GM12892 (cell line): ENCODE measurements at places on chromosomes 4 and X.

- no peak for DNase-seq
Measured at GRCh38 chr4:119493419-119493818, 135.2 kb downstream of the PDE5A start.

- no peak for DNase-seq
Measured at GRCh38 chrX:128504496-128504895, 452.3 kb upstream of the ACTRT1 start.

DNA sequence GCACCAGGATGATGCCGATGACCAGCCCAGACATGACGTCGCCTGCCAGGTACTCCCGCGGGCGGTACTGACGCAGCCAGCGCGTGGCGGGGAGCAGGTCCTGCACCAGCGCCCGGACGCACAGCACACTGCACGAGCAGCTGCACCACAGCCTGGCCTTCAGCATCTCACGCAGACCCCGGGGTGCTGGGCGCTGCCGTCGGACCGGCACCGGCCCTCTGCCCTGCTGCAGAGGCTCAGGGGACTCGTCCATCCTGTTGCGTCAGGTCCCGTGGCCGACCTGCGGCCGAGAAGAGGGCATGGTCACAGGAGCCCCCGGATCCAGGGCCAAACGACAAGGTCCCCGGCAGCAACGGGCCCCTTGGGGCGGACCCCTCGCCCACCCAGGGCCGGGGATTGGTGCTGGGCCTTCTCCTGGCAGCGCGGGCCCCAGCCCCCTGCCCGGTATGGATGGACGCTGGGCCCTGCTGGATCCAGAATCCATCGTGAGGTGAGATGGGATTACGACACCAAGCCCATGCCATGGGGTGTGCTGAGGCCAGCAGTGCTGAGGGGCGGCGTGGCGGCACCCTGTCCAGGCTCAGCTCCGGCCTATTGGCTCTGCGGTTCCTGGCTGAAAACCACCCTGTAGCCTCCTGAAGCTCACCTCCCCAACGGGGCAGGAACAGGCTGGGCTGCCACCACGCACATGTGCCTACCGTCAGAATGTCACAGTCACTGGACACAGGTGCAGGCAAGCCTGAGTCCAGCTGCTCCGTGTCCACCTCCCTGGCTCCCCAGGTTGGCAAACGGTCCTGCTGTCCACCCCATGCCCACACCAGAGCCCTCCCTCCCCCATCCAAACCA lies 1.5 kb downstream of the SLC26A1 start:
- no peak for DNase-seq

- no peak for DNase-seq
Measured at GRCh38 chr4:170336238-170336775, 246.6 kb upstream of the AADAT start.

DNA sequence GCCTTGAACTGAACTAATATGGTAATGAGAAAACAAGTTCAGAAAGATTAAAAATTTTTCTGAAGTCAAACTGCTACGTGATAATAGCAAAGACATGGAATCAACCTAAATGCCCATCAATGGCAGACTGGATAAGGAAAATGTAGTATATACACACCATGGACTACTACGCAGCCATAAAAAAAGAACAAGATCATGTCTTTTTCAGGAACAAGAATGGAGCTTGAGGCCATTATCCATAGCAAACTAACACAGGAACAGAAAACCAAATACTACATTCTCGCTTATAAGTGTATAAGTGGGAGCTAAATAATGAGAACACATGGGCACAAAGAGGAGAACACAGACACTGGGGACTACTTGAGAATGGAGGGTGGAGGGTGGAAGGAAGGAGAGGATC lies 4.3 kb upstream of the RPS3A start:
- no peak for DNase-seq

GRCh38 chrX:16222151-16222550 lies 54.9 kb downstream of the MAGEB17 start:
- DNase-seq: no peak

DNA sequence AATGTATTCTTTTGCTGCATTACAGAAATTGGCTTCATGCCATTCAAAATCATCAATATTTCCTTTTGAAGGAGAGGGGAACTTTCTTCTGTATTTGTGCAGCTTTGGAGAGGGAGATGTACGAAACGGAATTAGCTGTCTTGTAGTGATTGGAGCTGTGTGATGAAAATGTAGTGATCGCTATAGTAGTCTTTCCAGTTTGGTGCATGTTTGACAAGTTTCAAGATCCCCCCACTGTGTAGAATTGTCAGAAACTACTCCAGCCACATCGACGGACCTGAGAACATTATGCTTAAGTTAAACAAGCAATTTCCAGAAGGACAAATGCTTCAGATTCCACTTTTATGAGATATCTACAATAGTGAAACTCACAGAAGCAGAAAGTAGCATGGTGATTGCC lies 21.6 kb upstream of the MAGEA1 start:
- no peak for DNase-seq

DNA sequence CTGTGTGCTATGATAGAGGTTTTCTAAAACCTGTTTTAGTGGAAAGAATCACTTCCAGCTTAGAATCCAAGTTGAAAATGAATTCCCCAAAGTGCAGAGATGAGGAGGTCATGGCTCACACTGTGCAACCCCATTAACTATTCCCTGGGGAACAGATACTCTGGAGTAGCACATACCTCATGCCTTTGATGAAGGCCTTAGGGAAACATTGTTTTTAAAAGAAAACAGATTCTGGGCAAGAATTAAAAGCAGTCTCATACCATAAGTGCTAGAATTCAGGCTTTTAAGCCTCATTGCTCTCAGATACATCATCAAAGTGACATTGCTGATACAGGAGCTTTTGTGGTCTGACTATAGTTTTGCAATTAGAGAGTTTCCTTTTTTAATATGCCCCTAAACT lies 115.1 kb downstream of the NDST4 start:
- DNase-seq: no peak

DNA sequence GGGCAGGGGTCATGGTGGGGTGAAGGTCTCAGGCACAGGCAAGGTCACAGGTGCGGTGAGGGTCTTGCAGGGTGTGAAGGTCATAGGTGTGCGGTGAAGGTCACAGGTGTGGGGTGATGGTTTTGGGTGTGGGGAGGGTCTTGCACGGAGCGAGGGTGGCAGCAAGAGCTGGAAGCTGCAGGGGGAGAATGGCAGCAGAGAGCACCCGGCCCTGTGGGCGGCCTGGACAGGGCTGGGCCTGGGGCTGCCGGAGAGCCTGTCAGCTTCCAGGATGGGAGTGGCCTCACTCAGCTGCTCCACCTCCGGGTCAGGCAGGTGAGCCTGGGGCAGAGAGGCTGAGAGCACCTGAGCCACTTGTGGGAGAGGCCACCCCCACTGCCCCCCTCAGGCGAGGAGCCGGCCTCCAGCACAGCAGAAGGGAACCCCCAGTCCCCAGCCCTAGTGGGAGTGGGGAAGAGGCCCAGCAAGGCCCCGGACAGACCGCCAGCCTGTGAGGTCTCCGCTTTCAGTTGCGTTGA lies 1.5 kb downstream of the MSANTD1 start:
- no peak for DNase-seq

DNA sequence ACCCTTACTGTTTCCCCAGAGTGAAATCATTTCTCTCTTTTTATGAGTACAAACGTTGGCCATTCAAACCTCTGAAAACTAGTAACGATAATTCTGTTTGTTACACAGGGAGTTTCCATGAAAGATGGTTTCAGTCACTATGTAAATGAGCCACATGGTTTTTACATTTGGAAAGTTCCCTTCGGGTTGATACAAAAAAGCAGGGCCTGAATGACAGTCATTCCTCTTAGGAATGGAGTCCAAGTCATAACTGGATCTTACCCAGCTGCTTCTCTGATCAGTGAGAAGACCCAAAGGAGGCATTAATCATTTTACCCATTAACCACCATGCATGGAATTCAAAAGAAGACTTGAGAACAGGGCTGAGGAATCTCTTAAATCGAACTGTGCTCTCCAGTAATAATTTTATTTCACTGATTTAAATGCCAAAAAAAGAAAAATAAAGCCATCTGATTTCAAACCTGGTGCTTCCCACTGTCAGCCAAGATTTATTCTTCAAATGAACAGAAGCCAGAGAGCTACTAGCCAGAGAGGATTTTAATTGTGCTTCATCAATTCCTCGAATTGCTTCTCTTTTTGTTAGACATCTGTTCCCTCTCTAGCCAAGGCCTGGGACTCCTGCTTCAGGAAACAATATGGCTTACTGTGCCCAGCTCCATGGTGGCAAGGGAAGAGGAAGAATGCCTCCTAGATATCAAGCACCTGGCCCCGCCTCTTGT lies 3.2 kb downstream of the SOWAHB start:
- DNase-seq: no peak

- DNase-seq: no peak
Measured at GRCh38 chr4:169271692-169272007, 894 bp upstream of the SH3RF1 start.

- DNase-seq: no peak
Measured at GRCh38 chrX:150663073-150663472, 30.1 kb upstream of the MTMR1 start.

- DNase-seq: no peak
Measured at GRCh38 chr4:100539706-100540105, 21.9 kb upstream of the EMCN start.

- no peak for DNase-seq
Measured at GRCh38 chr4:113636877-113637276, 124.7 kb downstream of the CAMK2D start.

DNA sequence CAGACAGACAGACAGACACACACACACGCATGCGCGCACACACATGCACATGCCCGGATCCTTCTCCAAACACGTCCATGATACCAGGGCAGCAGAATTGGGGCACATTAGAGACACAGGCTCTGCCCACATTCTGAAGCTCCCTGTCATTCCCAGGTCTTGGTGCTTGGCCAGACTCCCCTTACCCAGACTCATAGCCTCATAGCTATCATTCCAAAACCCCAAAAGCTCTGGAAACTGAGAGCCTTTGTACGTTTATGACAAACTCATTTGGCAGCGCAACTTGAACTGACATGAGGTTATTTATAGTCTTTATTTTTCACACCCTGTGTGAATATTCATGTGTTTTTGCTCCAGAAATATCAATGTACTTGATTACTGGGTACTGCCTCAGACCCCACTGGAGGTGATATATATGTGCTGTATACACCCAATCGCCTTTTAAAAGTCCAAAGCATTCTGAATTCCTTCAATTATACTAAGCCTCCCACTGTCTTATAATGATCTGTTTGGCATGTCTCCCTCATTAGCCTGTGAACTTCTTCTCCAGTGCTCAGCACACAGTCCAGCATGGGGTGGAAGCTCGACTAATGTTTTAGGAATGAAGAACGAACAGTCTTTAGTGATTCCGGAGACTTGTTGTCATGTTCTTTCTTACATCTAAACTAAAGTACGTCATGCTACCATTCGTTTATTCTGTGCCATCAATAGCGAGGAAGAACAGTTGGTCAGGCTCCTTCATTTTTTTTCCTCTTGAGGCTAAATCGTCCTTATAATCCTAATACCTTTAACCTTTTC lies 45.0 kb downstream of the RTL9 start:
- no peak for DNase-seq

DNA sequence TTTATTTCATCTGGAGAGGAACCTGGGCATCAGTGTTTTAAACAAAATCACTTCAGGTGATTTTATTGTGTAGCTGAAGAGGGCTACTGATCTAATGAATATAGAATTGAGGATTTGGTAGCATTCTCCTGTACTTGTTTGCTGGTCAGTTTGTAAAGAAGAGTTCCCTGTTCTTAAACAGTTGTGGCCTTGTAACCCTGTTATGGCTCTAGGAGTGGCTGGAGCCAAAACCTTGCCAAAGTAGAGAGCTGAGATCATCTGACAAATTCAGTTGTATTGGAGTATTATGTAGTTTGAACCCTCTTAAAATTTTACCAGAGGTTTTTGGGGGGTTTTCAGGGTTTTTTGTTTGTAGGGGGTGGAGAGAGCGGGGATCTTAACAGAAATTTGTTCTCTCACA lies 36.5 kb downstream of the USP9X start:
- no peak for DNase-seq

DNA sequence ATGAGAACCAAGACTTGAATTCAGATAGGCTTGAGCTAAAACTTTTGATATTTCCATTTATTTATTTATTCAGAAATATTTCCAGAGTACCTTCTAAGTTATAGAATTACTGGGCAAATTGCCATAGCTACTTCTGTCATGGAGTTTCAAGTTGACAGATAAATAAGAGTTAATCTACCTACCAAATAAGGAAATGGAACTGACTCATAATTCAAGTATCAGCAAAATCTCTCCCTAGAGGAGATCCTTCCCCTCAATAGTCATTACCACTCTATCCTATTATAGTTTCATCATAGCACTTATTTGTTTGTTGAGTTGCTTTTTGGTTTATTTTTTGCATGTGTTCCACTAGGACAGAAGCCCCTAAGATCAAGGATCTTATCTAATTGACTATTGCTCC lies 48.8 kb upstream of the CCSER1 start:
- no peak for DNase-seq

GRCh38 chr4:184263910-184264732 lies 46.4 kb upstream of the ENPP6 start:
- no peak for DNase-seq
